ENCODE measurements at places on chromosomes 3 and 15. TPM values are rescaled to one million over a fixed set of nuclear protein-coding genes. Genes with fewer than 3 reads are reported as not detected.
A peak's percentile ranks its signal among the peaks of the same experiment; 100 is the strongest.

- no peak for DNase-seq
Observed at GRCh38 chr15:96320703-96321638, 9.5 kb upstream of the NR2F2 start.

DNA sequence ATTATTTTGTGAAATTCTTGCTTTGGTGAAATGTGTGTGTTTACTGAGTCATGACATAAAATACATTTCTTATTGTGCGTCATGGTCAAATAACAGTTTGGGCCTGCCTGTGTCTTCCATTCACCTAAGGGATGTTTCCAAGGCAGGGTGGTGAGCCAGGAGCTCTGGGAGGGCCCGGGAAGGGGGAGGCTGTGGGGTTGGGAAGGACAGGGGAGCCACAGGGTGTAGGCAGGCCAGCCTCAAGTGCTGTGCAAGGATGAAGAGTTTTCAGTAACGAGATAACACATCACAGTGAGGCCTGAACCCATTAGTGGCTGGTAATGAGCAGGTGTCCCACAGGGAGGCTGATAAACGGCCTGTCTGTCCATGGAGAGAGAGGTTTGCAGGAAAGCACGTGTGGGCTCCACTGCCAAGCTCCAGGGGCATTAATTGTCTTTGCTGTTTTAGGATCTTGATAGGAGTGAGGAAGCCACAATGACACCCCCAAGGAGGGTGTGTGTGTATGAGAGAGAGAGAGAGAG, 35.6 kb upstream of the SEC13 start:
- DNase-seq, result no peak

DNA sequence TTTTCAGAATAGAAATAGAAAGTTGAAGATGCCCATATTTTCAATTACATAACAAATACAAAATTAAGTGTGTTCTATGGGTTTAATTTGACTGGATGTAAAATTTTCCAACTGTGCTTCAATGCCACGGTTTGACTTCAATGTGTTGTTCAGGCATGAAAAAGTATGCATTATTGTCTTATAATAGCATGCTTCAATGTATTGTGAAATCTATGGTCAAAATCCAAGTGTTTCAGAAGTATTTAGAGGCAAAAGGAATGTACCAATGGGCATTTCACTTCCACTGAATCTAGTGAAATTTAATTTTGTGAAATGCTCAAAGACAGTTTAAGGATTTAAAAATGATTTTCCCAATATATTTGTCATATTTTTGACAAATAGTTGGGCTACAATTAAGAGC, 16.0 kb downstream of the NEK10 start:
- DNase-seq, result no peak

The LYZL4 gene
- total RNA-seq, result not detected

DNA sequence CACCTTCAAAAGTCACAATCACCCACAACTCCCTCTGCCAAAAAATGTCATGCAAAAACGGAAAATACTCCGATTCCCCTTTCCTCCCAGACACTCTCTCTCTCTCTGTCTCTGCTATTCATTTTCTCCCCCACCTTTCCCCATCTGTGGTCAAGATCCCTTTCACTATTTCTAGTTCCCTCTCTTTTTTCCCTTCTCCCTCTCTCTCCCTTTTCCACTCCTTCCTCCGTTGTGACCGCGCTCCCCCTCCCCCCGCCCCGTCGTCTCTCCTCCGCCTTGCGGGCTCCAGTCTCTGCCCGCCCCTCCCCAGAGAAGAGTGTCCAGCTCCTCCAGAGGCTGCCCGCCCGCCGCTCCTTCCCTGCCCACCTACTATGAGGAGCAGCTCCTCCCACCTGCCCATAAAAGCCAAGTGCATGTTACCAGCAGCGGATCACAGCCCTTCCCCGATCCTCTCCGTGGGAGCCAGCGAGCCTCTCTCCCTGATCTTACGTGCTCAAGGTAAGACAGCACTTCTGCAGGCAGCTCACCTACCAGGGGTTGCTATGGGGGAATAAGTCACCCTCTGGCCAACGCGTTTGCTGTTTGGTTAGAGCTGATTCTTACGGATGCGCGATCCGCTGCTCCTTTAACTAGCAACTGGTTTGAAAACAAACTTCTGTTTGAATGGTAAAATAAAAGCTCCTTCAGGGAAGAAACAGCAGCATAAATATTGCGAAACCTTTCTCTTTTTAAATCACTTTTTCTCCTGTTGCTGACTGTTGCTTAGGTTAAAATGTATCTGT, at the start of gene COL8A1:
COL8A1 (plus strand) TSS at position 428 of the 782 bp plus-strand sequence. CDS start 152,089 bp downstream, outside the sequence.
- no peak for DNase-seq

The P3H2 gene
- 75.6 TPM for total RNA-seq

- DNase-seq, result no peak
Observed at GRCh38 chr3:40192628-40193027, 116.9 kb upstream of the EIF1B start.

- no peak for DNase-seq
Observed at GRCh38 chr3:23390446-23390845, 187.3 kb downstream of the UBE2E2 start.

GRCh38 chr3:120450600-120451271, at the start of gene FSTL1:
TSS of gene FSTL1 (minus strand) at chr3:120450992. CDS start at chr3:120450746, 246 bp downstream.
- DNase-seq, result no peak

DNA sequence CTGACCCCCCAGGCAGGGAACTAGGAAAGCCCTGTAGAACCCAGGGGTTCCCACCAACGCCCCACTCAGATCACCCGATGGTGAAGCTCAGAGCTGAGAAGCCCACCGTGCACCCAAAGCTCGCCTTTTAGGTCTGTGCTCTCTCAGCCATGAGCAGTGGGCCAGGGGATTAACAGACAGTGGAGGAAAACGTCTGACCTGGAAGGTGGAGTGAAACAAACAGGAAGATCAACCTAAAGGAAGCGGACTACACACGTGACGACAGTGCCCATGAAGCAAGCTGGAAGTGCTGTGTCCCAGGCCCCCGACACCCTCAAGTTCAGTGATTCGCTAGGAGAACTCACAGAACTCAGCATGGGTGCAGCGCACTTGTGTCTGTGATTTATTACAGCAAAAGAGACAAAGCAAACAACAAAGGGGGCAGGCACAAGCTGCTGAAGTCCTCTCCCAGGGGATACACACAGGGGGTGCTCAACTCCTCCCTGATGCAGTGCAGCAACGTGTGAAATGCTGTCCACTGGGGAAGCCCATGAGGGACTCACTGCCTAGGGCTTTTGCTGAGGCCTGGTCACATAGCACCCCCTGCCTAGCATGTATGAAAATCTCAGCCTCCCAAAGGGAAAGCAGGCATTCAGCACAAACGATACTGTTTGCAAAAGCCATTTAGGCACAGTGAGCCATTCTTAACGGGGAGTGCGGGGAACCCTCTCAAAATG, 43.5 kb downstream of the CFAP92 start:
- DNase-seq, result no peak

The C15orf62 gene
- total RNA-seq, result 0.63 TPM

DNA sequence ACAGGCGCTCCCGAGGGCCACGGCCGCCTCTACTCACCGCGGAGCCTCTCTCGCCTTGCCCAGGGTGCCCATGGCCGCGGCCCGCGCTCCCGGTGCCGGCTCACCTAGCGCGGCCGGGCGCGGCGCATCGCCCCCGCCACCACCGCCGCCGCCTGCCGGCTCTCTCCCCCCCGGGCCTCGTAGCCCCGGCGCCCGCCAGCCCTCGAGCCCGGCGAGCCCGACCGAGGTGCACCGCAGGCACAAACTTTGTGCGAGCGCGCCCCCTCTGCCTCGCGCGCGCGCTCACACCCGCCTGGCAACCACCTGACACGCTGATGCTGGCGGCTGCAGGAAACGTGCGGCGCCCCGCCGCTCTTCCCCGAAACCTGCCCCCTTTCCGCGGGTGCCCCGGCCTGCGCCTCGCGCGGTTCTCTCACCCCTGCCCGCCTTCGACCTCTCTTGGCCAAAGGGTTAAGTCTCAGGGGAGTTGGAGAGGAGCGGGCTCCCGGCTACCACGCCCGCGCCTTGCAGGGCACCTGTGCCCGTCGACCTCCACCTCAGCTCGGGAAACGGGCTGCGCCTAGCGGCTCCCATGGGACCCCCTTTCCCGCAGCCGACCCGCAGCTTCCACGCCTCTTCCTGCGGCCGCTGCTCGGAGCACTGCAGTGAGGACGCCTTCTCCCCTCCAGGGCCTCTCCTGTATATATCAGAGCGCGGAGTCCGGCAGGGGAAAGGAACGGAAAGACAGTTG, at the start of gene RASGRP1:
RASGRP1 (minus strand) TSS at position 258 of the 730 bp plus-strand sequence; CDS start at position 72, 186 bp downstream.
- no peak for DNase-seq

The RCN2 gene
- total RNA-seq, result 82.2 TPM

- DNase-seq, result no peak
Observed at GRCh38 chr3:146803745-146804144, 198.6 kb upstream of the PLSCR5 start.

The OR5K3 gene
- total RNA-seq, result not detected

The CACNA1D gene
- 1.9 TPM for total RNA-seq

- no peak for DNase-seq
Observed at GRCh38 chr3:133573629-133574194, at the start of gene CDV3. TSS of gene CDV3 (plus strand) at chr3:133573686. CDS start at chr3:133574045, 359 bp downstream.

- peak; percentile 38 for DNase-seq
Observed at GRCh38 chr15:51144021-51144532, 49.4 kb upstream of the TNFAIP8L3 start.

GRCh38 chr15:95644100-95644875, 686.2 kb upstream of the NR2F2 start:
- no peak for DNase-seq

The MORC1 gene
- total RNA-seq, result not detected

DNA sequence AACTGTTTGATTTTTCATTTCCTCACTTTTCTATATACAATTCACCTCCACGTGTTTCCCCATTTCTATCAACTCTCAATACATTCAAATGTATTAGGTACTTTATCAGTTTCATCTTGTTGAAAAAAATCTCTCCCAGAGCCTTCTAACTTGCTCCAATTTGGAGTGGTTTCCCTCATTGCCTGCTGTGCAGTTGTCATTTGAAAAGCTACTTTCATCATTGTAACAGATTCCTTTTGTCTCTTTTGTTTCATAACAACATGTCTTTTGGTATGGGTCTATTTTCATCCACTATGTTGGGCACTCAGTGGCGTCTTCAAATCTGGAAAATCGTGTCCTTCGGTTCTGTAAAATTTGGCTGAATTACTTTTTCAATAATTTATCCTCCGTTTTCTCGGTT, 75.0 kb downstream of the NR2E3 start:
- DNase-seq, result no peak

All from epithelial cell of proximal tubule (primary cell).